ENCODE measurements at places on chromosomes 7 and 10.

DNA sequence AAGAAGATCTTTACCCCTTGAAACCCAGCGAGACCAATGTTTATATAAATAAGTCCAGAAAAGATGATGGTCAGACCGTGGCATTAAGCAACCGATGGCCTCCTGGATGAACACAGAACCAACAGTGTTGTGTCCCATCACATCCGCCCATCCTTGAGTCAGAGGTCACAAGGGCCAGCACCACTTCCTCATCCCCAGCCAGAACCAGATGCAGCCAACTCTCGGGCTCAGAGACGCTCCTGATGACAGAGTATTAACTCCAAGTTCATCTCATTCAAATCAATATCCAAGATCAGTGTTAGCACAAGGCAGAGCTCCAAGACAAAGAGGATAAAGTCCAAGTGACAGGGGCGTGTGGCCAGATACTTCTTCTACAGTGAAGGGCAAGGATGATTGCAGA lies 63.5 kb downstream of the FAM53B start:
- peak; percentile 76 for DNase-seq

GRCh38 chr7:95796617-95797016 lies 24.3 kb downstream of the DYNC1I1 start:
- DNase-seq, result no peak

DNA sequence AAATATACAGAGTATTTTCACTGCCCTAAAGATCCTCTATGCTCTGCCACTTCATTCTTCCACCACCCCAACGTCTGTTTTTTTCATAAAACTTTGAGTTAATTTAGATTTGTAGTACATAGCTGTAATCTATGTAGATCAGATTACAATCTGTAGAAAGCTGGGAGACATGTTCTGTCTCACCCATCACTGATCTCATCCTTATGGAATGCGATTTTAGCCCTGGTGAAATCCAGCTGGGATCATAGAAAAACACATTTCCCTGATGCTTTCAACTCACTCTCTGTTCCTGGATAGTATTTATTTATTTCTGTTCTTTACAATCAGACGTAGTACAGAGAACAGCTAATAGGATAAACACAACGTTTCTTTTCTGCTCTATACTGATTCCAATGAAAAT lies 521.0 kb downstream of the KIF20B start:
- DNase-seq, result peak; percentile 87

- no peak for DNase-seq
Observed at GRCh38 chr7:76310102-76310957, 7.9 kb downstream of the HSPB1 start.

DNA sequence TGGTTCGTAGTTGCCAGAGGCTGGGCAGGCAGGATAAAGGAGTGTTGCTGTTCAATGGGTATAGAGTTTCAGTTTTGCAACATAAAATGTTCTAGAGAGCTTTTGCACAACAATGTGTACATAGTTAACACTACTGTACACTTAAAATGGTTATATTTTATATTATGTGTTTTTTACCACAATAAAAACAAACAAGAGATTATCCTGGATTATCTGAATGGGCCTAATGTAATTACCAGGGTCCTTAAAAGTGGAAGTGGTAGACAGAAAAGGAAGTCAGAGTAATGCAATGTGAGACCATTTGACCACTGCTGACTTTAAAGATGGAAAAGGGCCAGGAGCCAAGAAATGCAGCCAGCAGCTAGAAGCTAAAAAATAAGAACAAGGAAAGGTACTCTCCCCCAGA lies 159.7 kb downstream of the SGMS1 start:
- DNase-seq, result peak; percentile 19

DNA sequence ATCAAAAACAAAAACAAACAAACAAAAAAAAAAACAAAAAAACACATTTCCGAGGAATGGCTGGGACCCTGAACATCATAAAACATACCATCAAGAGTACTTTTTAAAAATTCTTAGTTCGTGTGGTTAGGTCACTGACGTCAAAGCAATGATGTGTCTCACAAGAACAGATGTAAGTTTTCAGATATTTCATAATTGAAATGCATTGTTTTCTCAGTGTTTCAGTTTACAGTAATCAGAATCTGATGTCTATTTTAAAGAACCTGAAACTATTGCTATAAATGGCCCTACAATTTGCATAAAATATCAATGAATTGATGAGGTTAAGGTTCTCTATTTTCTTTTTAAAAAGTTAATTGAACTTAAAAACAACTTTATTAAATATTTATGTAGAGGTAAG lies 103.7 kb upstream of the HGF start:
- peak; percentile 28 for DNase-seq

GRCh38 chr7:88480896-88481295 lies 174.2 kb upstream of the STEAP4 start:
- no peak for DNase-seq

GRCh38 chr10:15898046-15898445 lies 37.7 kb upstream of the MINDY3 start:
- DNase-seq, result peak; percentile 54

DNA sequence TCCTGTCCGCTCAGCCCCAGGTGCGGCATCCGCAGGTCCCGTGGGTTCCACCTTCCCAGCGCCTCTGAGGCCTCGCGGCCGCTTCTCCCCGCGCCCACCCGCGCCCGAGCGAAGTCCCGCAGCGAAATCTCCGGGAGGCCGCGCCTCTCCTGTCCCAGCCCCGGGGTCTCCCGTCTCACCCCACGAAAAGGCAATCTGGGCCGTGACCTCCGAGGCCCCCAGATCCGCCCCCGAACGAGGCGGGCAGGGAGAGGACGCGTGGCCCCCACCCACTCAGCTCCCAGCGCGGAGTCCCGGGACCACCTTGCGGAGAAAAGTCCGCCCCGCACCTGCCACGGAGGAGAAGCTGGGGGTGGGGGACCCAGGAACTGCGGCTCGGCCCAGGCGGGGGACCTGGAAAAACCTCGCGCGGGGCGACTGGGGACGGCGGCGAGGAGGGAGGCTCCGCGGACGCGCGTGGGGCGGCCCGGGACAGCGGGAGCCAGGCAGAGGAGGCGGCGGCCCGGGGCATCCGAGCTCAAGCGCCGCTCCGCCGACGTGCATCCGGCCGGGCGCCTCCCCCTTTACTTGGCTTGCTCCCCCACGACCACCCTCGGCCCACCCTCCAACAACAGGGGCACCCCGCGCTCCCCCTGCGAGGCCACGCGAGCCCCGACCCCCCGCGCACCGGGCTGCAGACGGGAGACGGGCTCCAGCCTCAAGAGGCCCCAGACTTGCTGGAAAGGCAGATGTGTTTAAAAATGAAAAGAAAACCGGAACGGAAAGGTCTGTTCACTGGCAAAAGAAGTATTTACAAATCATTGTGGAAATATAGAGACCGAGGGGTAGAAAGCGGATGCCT lies 33.0 kb upstream of the RNF32 start:
- no peak for DNase-seq

DNA sequence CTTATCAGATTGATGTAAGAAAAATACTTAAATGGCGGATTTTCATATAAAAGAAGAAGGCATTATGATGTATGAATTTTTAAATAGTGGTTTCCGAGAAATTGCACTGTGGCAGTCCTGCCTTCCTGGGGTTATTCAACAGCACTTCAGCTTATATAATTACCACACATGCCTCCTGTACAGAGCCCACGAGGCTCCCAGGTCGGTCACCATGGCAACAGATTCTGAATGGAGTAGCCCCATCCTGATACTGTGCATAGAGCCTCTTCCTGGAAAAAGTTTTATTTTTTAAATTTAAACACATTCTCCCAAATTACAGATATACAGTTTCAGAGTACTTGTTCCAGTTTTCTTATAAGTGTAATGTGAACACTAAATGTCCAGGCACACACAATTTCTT lies 15.9 kb upstream of the ASB4 start:
- DNase-seq, result no peak

DNA sequence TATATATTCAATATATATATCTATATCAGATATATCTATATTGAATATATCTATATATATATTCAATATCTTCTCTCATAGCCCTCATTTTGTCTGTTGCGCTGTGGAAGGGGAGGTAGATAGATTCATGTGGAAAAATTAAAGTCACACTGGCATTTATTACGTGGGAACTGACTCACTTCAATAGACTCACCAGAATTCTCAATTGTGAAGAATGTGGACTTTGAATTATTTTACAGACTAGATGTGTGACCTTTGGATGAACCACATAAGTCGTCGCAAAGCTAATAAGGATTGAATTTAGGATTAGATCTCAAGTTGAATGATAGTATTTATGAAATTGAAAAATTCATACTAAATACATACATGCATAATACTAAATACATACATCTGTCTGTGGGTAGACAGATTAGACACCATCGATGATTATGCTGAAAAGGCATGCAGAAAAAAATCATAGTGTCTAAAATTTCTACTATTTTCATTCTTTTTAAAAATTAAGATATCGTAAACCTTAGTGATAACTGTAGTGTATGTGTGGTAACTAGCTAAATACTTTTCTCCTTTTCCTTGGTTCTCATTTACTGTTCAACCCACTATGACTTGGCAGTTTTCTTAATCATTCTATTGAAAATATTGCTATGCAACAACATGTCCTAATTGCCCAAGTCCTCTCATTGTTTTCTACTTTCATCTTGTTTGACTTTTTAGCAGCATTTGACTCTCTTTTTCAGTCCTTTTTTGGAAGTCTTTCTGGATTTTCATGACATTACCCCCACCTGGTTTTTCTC lies 61.8 kb upstream of the A1CF start:
- no peak for DNase-seq

DNA sequence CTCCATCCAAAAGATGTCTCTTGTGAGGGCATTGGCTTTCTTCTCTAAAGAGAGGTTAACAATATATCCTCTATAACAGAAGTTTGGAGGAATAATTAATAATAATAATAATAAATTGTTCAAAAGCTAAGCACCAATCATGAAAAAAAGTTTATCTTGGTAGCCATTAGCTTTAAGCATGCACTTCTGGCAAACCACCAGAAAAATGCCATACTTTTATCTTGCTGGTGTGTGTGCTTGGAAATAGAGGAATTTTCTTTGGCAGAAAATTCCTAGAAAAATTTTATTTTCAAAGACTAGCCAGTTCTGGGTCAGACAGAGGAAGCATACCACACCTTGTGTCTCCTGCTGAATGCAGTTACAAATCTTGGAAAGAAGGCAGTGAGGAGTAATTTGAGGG lies 52.5 kb upstream of the NPY start:
- DNase-seq, result no peak

DNA sequence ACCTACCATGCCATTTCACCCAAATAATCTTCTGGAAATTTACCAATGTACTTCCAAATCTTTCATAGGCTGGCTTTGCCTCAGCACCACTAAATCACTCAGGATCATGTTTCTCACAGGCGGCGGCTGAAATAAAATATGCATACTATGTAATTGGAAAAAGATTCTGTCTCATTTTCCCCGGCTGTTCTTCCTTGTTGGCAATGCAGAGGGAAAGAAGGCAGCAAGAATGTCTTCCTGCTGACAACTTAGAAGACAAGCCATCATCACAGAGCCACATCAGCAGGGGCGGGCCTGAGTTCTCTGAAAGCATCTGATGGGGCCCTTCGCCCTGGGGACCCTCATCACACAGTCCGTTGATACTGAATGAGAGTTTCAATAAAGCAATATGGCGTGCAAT lies 39.2 kb upstream of the COL1A2 start:
- DNase-seq, result no peak

DNA sequence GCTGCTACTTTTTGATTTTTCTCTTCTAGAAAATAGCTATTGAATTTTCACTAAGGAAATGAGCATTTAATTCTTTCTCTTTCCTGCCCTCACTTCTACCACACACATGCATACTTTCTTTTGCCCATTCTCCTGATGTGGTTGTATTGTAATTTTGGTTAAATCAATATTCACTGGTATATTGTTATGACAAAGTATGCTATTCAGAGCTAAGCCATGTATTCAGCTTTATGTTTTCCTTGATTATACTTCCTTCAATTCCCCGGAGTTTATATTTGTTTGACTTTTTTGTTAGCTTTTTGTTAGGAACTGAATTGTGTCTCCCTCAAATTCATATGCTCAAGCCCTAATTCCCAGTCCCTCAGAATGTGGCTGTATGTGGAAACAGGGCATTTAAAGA lies 24.0 kb downstream of the LRRC72 start:
- DNase-seq, result no peak

- DNase-seq, result no peak
Observed at GRCh38 chr10:22609251-22609650, 105.1 kb downstream of the PIP4K2A start.

DNA sequence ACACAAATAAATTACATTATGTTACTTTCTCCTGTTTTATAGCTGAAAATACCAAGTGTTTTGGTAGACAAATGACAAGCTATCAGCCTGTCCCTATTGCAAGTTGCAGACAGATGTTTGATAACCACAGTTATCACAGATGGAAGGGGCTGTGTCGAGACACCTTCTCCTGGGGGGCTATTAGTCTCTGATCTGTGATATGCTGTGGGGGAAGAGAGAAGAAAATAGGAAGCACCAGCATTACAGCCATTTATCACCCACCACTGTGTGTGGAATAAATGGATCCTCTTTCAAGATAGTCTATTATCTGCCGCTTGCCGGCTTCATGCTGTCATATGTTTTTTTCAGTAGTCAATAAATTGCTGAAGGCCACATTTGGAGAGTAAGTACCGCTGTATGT lies 597.2 kb upstream of the ADARB2 start:
- DNase-seq, result no peak

DNA sequence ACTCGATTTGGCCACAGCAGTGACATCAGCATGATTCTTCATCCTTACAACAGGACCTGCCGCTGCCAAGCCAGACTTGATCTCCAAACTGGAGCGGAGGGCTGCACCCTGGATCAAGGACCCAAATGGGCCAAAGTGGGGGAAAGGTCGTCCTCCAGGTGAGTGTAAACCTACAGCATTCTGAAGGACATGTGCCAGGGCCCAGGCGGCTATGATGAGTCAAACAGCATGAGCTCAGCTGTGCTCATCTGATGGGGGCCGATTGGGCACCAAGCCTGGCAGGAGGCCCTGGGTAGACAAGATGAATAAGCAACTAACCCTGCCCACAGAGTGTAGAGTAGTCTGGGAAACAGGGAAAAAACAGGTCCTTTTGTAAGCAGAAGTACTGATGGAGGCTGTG lies 14.4 kb upstream of the ATP6V0E2 start:
- no peak for DNase-seq

GRCh38 chr7:117716707-117717299 lies 156.4 kb downstream of the CTTNBP2 start:
- DNase-seq, result no peak

All from HCEC 1CT (cell line).